GM12892 (cell line): ENCODE measurements at places on chromosomes 13 and 19.

- no peak for DNase-seq
Measured at GRCh38 chr19:53903055-53903680, 5.9 kb upstream of the CACNG7 start.

DNA sequence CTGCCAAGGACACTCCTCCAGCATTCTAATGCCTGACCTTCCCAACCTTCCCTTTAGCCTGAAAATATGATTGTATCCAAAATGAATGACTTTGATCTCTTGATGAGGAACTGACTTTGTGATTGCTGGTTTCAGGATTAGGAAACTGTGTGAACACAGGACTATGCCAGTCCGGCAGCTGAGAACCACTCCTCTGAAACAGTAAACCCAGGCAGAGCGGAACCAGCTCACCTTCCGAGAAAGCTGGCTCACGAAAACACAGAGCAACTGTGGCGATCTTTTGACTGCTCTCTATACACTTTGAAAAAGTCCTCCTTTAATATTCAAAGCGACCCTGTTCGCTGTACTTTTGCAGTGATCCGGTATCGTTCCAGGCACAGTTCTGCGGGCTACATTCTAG lies 258.8 kb upstream of the IRS2 start:
- no peak for DNase-seq

GRCh38 chr13:48776401-48776800 lies 122.7 kb downstream of the CYSLTR2 start:
- DNase-seq, result no peak

DNA sequence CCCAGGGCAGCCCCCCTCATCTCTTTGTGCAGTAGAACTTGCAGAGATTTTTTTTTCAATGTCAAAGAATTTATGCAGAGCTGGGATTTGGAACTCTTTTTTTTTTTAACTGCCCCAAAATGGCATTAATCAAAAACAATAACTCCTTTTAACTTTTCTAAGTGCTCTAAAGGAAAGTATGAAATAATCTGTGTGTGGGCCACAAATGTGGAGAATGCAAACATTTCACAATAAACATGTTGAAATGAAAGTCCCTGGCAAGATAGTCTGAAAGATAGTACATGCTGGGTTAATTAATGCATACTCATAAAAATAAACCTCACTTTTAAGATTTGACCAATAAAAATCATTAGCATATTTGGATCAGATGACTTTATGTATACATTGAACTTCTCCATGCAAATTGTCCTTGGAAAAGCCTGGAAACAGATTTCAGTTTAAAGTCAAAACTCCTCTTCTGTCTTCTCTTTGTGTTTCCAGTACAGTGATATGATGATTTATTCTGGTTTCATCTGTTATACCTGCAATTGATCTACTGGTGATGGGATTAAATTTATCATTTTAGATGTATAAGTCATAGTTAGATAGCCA lies 30.5 kb upstream of the ZNF536 start:
- no peak for DNase-seq

GRCh38 chr19:10699650-10700335 lies 1.4 kb upstream of the QTRT1 start:
- no peak for DNase-seq

- no peak for DNase-seq
Measured at GRCh38 chr13:38386421-38386820, 36.8 kb downstream of the UFM1 start.

GRCh38 chr19:27775395-27775794 lies 1437.6 kb downstream of the UQCRFS1 start:
- no peak for DNase-seq

DNA sequence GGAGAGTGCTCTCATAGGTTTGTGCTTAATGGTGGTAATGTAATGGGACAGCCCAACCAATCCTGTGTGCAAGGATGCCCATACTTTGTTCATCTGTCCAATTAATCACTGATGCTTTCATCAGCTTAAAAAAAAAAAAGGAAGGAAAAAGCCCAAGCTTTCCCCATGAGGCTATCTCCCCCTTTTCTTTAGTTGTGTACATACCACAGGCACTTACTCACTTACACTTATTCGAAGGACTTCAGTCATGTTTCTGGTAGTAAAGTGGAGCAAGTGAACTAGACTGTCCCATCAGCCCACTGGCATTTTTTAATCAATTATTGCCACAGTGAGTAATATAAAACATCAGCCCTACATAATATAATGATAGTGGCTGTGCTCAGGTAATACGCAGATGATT lies 183.5 kb upstream of the UFM1 start:
- no peak for DNase-seq

DNA sequence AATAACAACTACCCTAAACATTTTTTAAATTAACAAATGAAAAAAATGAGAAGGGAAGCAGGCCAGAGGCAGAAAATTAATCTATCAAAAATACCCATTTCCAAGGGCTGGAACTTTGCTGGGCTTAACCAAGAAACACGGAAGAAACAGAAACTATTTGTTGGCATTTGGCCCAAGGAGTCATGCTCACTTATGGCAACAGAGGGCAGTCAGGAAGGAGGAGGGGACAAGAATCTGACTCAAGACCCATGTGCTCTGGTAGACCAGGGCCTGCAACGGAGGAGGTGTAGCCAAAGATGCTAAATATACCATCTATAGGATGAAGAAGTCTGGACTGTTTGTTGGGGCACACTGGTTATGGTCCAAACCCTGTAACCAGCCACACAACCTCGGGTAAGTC lies 496.7 kb downstream of the COG6 start:
- no peak for DNase-seq

DNA sequence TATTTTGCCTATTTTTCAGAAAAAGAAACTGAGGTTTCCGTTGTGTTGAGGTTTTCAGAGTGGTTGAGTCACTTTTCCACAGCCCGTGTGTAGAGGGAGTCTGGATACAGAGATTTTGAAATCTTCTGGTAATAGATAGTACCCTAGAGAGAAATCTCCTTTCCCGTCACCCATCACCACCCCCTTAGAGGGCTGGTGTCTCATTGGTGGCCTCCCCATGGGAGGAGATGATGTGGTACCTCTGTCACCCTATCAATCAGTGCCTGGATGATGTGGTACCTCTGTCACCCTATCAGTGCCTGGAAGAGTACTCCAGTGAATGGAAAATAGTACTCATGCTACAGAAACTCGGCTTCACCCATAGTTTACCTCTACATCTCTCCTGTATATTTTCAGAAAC lies 42.2 kb upstream of the SERP2 start:
- no peak for DNase-seq

DNA sequence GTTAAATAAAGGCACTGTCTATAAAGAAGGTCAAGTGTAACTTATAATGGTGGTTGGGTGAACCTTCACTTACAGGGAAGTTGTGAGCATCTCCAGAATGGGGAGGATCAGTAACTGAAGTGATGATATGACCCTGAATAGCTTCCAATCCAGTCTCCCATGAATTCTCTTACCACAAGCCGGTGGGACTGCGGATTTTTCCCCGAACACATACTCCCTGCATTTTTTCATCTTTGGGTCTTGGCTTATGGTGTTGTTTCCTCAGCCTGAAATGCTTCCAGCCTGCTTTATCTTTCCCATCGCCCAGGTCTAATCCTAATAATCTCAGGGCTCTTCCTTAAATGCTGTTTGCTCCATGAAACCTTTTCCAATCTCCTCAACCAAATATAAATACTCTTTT lies 2.0 kb upstream of the CSNK1A1L start:
- DNase-seq, result no peak

GRCh38 chr19:32396046-32396652 lies 9.4 kb upstream of the DPY19L3 start:
- no peak for DNase-seq
